BJ (cell line): ENCODE measurements at places on chromosomes 3 and 15.

- DNase-seq, result no peak
These were observed 30.1 kb downstream of the POC1A start for GRCh38 chr3:52124126-52124525.

GRCh38 chr3:80215191-80215590, 447.4 kb upstream of the ROBO1 start:
- DNase-seq, result no peak

DNA sequence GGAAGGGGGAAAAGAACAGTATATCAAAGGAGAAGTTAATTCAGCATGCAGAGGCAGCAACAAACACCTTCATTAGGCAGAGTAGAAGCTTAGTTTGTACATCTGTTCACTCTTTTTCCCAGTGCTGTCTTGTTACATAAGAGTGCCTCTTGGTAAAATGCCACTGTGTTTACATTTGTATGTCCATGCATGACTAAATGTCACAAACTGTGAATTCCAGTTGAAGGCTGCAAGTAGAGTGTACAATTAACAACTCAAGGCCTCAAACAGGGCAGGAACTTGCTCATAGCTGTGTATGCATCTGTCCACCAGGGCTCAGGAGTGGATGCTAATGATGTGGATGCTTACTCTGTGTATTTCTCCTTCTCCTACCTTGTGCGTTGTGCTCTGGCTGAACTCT, 214.2 kb upstream of the TPM1 start:
- no peak for DNase-seq

DNA sequence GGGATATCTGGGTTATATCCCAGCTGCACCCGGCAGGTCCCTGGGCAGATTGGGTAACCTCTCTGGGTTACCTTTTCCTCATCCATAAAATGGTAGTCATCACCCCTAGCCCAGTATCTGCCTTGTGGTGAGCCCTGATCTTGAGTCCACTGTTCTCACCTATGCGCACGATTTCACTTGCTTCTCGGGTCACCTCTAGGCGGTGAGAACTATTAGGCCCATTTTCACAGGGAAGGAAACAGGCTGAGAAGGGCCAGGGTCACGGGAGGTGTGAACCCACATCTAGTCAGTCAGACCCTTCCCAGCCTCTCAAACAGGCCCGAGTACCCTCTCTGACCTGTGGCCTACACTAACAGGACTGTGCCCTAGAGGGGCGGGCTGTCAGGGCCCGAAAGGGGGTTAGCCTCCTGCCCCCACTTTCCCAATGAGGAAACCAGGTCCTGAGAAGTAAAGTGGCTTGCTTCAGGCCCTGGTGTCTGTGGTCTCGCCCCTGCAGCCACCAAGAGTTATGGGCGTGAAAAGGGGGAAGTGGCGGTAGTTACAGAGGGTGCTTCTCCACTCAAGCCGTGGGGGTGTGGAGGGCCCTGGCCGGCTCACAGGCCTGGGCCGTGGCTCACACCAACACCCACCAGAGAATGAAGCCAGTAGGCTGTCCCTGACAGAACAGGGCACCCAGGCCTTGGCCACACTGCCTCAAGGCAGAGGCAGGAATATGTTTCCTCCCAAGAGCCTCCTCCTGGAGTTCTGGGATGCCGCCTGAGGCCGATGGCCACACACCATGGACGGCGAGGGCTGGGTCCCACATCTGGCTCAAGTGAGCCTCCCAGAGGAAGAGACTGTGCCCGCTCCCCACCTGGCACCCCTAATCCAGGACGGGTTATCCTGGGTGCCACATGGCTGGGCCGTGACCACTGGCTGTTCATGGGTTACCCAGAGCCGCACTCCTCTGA, 19.5 kb downstream of the PSTPIP1 start:
- no peak for DNase-seq

- no peak for DNase-seq
These were observed 10.0 kb downstream of the ZSCAN29 start for GRCh38 chr15:43360821-43361220.

- no peak for DNase-seq
These were observed 854 bp downstream of the CLEC3B start for GRCh38 chr3:45026957-45027356.

DNA sequence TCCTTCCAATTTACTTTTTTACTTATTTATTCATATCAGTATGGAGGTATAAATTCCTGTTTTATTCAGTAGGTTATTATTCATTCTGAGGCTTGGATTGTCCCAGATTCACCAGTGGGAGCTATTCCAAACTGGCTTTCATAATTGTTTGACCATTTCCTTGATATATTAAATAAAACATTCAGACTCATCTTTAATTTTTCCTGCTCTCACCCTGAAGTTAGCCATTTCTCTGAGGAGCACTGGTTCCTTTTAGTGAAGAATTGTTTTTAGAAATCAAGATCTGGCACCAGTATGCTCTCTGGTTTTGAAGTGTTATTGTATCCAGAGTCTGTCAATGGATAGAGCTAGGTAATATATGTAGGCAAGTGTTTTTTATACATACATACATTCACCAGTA, 66.9 kb upstream of the DCBLD2 start:
- no peak for DNase-seq

GRCh38 chr15:63232943-63233342, 43.5 kb downstream of the RAB8B start:
- no peak for DNase-seq

DNA sequence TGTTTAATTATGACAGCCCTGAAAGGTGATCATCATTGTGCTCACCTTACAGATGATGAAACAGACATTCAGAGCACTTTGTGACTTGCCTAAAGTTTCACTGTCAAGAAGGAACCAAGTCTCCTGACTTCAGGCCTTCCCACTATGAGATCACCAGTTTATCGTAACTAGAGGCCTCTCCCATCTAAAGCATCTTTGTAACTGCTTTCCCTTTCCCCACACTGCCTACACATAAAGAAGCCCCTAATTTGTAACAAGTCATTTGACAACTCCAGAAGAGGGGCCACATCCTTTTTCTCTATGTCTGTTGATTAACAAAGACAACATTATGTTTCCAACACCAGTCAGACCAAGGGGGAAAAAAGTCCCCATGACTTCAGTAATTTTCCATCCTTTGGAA, 1.1 kb downstream of the KLHL6 start:
- DNase-seq, result no peak

DNA sequence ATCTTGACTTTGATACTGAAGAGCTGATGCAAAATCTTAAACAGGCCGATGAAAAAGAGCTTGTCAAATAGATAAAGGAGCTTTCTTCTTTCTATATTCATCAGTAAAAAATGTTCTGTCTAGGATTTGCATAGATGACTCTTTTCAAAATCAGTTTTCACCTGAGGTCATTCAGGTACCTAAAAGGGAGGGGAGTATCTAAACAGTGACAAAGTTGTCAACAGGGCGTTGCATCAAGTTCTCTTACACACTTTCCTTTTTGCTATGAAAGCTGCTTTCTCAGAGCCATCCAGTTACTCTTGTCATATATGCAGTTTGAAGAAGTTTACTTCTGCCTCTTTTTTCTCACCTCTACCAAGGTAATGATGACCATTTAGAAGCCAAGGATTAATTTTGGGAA, 60.0 kb downstream of the AKAP13 start:
- DNase-seq, result no peak

GRCh38 chr3:46110701-46111493, 83.6 kb upstream of the XCR1 start:
- DNase-seq, result no peak

GRCh38 chr3:41175365-41175764, 23.9 kb upstream of the CTNNB1 start:
- no peak for DNase-seq

DNA sequence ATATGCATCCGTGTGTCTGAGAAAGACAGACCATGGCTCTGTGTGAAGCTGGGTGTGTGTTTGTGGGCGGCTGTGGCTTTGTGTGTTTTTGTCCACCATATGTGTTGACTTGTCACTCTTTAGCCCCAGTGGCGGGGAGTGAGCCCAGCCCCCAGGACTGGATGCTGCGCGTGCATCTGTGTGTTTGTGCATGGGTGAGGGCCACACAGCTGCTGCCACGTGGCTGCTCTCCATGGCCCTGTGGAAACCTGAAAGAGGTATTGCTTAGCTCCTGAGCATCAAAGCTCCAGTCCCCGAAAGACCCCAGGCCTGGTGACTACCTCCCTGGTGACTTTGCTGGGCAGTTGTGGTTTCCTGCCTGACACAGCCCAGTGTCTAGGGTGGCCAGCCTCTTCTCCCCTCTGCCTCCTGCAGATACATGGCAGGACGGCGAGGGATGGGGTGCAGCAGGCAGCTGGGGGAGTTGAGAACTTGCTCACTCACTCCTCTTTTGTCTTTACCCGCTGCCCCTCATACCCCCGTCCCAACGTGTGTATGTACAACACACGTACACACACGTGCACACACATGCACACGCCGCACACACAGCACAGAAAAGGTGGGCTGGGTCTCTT, 6.5 kb downstream of the EPHB3 start:
- no peak for DNase-seq

- no peak for DNase-seq
These were observed 280.5 kb downstream of the TBL1XR1 start for GRCh38 chr3:176916777-176917176.

DNA sequence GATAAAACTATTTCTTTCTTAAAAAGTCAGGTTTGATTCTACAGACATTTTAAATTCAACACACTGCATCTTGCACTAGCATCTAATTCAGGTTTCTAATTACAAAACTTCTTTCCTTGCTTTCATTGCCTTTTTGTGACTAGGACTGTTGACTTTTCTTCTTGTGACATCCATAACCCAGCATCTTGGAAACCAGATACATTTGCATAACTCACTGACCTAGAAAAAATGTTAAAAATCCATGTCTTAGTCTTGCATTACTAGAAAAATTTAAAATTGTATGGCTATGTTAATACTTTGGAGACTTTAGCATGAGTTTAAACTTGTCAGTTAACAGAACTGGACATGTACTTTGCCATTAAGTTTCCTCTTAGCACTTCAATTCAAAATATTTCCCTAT, 72.7 kb downstream of the DTWD1 start:
- DNase-seq, result no peak

GRCh38 chr3:142273501-142273900, 48.1 kb upstream of the GK5 start:
- no peak for DNase-seq

GRCh38 chr3:111732252-111732879, 126.7 kb upstream of the PHLDB2 start:
- no peak for DNase-seq

DNA sequence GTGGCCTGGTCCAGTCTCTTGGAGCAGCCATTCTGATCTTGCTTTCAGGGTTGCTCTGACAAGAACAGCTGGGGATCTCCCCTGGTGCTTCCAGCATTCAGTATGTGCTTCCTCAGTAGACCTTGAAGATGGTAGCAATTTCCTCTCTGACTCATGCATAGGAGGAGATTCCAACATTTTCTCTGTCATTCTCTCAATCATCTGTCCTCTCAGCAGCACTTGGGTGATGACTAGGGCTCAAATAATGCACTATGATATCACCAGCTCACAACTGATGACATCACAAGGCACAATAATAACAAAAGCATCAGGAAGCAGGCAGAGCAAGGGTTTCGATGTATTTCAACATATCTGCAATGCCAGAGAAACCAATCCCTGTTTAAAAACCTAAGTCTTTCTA, 52.7 kb downstream of the NFKBIZ start:
- DNase-seq, result peak; percentile 91

DNA sequence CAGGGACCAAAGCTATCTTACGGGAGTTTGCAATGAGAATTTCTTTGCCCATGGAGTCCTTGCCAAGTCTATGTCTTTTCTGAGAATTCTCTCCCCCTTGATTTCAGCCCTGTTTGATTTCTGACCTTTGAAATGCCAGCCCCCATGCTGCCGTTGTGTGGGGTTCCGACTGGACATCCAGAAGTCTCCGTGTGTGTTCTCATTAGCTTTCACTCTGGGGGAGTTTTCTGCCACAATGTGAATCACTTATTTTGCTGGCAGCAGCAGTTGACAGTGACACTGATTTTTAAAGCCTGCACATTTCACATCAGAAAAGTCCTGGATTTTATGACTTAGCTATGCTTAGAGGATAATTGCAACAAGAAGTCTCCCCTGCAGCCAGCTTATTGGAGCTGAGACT, 98.4 kb upstream of the CTDSPL start:
- no peak for DNase-seq

- DNase-seq, result peak; percentile 19
These were observed 129.8 kb downstream of the DLG1 start for GRCh38 chr3:197168606-197169005.

DNA sequence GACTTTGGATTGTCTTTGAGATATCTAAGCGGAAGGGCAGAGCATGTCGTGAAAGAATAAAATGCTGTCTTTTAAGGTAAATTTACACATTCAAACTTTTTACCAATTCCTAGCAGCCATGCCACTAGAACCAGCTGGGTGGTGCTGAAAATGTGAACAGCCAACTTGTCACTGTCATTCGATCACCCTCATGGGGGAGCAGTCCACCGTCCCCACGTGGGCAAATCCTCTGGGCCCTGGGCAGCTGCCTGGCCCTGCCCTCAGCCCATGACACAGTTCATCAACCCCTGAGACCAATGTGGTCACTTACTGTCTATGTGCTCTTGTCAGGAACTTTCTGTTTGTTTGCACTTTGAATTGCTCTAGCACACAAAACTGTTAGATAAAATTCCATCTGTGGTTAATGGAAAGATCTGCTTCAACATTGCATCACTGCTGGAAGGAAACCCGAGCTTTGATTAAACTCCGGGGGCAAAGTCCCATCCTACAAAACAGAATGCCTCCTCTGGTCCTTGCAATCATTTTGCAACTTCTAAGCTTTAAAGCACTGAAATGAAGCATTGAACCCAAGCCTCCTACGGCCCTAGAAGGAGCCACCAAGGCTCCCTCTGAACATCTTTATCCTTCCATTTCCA, 50.1 kb downstream of the PCSK6 start:
- no peak for DNase-seq

DNA sequence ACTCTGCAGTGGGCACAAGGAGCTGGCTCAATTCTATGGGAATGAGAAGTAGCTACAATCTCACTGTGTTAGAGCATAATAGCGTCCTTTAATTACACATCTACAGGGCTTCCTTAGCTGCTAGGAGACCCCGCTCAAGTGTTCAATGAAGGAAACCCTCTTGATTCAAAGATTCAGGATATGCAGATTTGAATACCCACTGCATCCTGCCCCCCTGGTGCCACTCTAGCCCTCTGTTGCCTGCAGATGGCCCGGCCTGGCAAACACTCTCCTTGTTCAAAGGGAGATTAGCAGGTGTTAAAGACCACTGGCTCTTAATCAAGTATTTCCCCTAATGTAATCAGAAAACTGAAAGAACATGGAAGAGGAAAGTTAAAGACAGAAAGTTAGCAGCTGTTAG, 356.6 kb downstream of the VGLL3 start:
- no peak for DNase-seq
